Stimulated activated CD4-positive, alpha-beta T cell treated with anti-CD3 and anti-CD28 coated beads, Interleukin-12 subunit alpha, Interleukin-12 subunit beta, amount 100 ng/mL, for 48 hours (primary cell): ENCODE measurements at places on chromosomes 1 and 21.

GRCh38 chr1:180141381-180141934, 13.2 kb upstream of the QSOX1 start:
- no peak for DNase-seq

GRCh38 chr1:8004803-8005573, 21.1 kb downstream of the ERRFI1 start:
- DNase-seq = no peak

DNA sequence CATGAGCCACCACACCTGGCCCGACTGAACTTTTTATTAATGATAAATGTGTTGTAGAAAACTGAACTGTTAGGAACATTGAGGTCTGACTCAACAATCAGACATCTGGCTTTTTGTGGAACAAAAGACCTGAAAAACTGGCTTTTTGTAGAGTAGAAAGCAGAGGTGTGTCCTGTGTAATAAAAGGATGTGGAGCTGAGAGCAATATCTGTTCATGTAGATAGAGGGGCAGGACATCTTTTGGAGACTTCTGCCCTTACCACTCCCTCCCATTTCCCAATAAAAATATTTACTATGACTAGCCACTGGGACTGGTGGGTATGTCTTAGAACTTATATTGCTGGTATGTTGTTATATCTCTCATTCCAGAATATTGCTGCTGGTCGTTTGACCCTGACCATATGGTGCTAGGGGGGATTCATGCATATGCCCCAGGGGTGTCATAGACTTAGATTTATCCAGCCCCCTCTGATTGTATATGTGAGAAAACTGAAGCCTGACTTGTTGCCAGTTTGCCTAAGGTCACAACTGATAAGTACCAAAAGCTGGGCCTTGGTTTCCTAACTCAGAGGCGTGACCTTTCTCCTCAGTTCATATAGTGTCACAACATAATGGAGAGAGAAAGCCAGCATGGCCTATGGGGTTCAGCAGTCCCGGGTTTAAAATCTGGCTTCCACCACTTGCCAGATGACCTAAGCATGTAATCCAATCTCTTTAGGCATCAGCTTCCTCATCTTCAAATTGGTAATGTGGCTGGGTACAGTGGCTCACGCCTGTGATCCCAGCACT, 33.5 kb upstream of the PIGV start:
- DNase-seq = no peak

DNA sequence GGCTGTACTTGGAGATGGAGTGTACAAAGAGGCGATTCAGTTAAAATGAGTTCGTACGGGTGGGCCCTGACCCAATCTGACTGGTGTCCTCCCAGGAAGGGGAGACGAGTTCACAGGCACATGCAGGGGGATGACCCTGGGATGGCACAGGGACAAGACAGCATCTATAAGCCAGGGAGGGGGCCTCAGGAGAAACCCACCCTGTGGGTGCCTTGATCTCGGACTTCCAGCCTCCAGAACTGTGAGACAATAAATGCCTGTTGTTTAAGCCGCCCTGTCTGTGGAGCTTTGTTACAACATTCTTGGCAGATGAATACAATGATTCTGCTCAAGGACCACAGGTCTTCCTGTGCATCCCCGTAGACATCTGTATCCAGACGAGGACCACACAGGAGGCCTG, 14.6 kb upstream of the CLDN14 start:
- no peak for DNase-seq

GRCh38 chr1:2609319-2610035, 22.9 kb downstream of the PRXL2B start:
- no peak for DNase-seq

- no peak for DNase-seq
Observed at GRCh38 chr21:46124926-46125845, 27.3 kb downstream of the COL6A2 start.

- DNase-seq = no peak
Observed at GRCh38 chr1:230827801-230828200, 40.5 kb downstream of the C1orf198 start.
